Stimulated activated CD4-positive, alpha-beta T cell treated with anti-CD3 and anti-CD28 coated beads, Interleukin-15, amount 100 ng/mL, for 24 hours (primary cell): ENCODE measurements at places on chromosomes 7 and 10.

GRCh38 chr10:792792-793100 lies 103.3 kb upstream of the DIP2C start:
- DNase-seq = no peak

DNA sequence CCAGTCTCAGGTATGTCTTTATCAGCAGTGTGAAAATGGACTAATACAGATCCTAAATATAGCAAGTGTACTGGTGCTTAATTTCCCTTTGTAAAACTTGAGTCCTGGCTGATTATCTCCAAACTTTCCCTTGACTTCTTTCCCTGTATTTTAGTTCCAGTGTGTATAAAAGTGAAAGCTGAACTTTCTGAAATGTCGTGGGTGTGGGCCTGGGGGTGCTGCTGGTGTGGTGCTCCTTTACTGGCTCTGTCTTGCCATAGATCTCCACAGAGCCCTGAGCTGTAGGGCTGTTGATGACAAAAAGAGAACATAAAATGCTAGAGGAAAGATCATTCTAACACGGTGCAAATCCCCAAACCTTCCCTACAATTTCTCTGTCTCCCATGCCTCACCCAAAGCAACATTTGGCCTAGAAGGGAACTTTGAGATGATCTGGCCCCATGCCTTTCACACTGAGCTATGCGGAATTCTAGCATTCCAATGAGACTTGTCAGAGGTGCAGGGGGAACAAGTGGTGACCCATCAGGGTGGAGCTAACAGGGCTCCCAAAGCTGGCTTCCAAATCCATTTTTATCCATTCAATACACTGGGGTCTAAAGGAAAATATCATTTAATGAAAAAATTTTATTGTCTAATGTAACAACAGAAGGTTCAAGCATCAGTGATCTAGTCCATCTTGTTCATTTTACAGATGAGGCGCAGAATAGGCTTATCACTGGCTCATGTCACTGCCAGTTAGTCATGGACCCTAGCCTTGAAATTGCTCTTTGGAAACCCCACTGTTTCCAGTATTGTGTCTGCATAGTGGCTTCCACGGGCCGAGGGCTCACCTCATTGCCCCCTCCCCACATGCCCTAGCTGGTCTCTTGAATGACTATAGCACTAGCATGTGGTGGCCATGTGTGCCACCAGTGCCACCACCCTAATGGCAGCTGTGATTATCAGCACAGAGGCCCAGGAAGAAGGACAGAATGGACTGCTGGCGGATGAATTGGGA lies 1000.9 kb downstream of the LRMDA start:
- DNase-seq = no peak

- peak; percentile 71 for DNase-seq
These were observed 130.6 kb downstream of the SPAG6 start for GRCh38 chr10:22475651-22476600.

DNA sequence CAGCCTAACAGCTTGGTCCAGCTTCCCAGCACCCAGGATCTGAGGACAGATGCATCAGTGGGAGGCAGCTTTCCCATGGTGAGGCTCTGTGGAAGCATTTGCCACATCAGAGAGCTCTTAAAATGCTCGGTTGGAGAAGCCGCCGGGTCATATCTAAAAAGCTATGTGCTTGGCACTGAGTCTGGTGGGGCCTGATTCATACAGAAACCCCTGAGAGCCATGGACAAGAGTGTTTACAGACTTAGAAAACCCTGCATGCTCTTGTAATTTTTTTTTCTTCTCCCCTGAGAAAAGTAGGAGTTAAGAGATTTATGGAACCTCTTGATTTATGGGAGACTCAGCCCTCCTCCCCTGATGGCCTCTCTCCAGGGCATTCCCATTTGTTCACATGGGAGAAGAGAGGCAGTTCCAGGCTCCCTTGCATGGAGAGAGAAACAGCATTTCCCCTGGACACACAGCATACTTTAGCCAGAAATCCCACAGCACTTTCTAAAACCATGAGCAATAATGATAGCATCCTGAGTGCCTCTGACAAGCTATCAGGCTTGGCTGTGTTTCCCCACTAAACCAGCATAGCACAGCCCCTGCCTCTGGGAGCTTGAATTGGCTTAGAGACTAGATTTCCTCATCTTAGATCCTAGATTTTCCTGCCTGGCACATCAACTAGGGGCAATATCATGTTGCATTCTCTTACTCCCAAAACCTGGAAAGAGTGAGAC lies 322.1 kb upstream of the AUTS2 start:
- no peak for DNase-seq

DNA sequence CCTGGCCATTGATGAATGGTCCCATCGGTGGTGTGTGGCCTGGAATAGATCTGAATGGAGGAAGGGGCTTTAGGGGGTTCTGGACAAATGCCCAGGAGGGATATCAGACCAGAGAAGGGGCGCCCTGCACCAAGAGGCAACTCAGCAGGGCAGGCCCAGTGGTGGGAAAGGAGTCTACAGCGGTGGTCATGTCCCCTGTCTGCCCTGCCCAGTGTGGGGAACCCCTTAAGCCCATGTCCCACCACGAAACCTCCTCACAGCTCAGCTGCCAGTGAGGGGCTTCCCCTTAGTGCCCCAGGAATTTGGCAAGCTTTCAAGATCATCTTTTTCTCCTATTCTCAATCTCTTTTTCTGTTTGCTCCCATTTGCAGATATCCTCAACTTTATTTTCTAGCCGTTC lies 14.1 kb upstream of the CCSER2 start:
- no peak for DNase-seq

- DNase-seq = no peak
These were observed 123.4 kb downstream of the MYO3A start for GRCh38 chr10:26057466-26057865.

GRCh38 chr10:133241501-133242205 lies 4.0 kb downstream of the VENTX start:
- no peak for DNase-seq

DNA sequence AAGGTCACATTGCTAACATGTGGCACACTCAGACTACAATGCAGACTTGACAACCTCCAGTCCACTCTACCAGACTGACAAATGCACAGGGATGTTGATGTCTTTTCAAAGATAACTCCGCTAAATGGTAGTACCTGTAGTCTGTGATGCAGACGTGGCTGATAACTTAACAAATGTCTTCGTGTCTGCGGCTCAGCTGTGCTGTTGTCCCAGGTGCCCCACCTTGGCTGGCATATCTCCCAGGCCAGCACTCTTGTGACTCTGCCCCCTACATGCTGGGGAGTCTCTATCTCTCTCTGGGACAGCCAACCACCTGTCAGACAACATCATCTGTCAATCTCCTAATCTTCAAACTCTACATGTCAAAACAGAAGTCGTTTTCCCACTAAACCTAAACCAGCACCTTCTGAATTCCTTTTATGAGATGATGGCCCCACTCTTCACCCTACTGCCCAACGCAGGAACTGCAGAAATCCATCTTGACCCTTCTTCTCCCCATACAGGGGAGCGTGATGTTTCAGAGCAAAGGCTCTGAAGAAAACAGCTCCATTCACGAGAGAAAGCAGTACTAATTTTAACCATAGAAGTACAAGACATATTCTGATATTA lies 156.4 kb downstream of the USP6NL start:
- no peak for DNase-seq

DNA sequence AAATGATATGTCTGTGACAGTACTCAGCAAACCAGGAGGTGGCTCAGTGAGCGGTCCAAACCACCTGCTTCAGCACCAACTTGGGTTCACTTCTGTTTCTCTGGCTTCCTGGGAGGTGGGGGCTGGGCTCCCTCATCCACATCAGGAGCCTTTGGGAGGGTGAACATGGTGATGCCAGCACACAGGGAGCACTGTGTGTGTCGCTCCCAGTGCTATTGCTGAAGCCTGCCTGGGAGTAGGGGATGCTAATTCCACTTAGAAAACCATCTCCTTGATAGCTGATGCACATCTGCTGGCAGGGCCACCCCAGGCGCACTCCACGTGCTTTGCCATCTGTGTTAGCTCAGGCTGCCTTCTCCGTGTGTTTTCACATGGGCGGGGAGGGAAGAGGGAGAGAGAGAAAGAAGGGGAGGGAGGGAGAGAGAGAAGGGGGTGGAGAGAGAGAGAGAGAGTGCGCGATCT lies 58.0 kb downstream of the RAMP3 start:
- no peak for DNase-seq

DNA sequence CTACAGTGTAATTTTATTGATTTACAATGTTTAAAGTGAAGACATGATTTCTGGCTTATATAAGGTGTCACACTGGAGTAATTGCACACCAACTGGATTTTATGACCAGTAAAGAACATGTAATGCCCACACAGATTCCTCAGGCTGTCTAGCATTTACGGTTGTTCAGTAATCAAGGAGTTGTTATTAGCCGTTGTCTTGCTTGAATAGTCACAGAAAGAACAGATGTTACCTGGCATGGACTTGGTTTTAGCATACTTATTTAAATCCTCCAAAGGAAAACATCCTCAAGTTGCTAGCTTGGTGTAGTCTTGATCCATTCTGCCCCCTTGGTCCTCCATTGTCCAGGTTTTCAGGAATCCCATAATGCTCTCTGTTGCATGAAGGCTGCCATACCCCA lies 65.8 kb downstream of the POU6F2 start:
- DNase-seq = no peak
